ENCODE measurements at places on chromosomes 7 and 10.
A peak's percentile ranks its signal among the peaks of the same experiment; 100 is the strongest.

- peak; percentile 29 for DNase-seq
Measured at GRCh38 chr10:21494191-21495001, 31.1 kb downstream of the SKIDA1 start.

DNA sequence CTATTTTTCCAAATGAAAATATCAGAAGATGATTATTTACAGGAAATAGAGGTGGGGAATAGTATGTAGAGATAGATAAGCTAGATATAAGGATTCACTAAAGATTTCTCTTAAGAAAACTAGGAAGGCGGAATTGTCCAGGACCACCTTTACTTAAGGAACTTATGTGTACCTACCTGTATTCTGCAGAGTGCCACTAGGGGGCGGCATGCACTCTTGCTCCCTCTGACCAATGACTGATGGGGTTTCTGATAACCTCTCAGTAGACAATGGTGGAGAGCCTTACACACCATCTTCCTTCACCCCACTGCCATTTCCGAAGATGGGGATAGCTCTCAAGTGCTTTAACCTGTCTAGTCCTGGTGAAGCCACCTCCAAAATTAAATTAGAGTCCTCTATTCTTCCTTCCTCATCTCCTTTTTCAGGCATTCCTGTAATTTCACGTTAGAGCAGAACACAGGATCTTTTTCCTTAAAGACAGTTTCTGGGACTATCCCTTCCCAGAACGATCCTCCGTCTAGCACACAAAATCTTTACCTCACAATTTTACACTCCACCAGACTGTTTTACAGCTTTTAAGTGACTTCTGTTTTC is 453.1 kb downstream of the SORCS1 start:
- DNase-seq, result peak; percentile 9

GRCh38 chr10:57664815-57665214 is 602.9 kb downstream of the IPMK start:
- no peak for DNase-seq

GRCh38 chr10:128151031-128151430 is 24.8 kb upstream of the MKI67 start:
- no peak for DNase-seq

DNA sequence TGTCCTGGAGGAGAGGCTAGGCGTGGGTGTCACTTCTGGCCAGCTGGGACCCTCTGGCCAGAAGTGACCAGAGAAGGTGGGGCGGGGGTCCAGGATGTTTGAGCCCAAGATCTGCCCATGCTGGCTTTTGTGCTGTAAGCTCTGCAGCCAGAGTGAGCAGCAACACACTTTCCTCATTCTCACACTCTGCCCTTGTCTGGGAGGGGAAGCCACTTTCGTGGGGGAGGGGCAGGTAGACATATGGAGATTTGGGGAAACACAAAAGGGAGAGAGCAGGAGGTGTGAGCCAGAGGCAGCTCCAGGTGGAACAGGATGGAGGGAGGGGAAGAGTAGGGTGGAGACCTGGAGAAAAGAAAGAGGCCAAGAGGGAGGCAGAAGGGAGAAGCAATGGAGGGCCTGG is 31.5 kb upstream of the ADCYAP1R1 start:
- DNase-seq, result no peak

- no peak for DNase-seq
Measured at GRCh38 chr7:3204526-3204925, 96.5 kb upstream of the SDK1 start.

- DNase-seq, result no peak
Measured at GRCh38 chr7:47211519-47211973, 370.4 kb downstream of the TNS3 start.

DNA sequence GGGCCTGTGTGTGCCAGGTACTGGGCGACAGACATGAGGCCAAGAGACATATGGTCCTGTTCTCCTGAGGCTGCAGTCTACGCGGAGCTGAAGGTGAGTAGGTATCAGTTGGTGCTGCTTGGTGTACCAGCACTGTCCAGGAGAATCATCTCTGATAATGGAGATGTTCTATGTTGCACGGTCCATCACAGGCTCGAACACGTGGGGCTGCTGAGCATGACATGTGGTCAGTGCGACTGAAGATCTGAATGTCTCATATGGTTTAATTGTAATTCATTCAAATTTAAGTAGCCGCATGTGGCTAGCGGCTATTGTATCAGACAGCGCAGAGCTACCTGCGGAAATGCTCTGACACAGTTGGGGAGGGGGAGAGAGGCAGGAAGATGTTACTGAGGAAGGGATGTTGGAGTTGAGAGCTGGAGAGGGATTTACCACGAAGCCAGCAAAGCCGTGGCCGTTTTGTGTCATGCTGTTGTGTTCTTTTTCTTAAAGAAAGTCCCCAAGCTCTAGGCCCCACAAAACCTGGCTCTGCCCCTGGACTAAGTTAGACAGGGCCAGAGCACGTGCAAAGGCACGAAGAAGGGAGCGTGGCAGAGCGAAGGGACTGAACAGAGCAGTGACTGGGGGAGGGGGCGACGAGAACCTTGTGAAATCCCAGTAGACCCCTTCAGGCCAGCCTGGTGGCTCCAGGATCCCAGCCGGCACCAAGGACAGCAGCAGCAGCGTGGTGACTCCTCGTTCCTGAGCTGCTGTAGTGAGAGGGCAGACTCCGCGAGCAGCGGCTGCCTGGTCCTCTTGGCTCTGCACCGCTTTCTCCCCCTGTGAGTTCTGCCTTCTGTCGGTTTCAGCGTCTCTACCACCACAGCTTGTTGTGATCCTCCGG is 20.0 kb downstream of the SMKR1 start:
- DNase-seq, result no peak

- DNase-seq, result no peak
Measured at GRCh38 chr7:159017741-159018140, 126.9 kb downstream of the VIPR2 start.

DNA sequence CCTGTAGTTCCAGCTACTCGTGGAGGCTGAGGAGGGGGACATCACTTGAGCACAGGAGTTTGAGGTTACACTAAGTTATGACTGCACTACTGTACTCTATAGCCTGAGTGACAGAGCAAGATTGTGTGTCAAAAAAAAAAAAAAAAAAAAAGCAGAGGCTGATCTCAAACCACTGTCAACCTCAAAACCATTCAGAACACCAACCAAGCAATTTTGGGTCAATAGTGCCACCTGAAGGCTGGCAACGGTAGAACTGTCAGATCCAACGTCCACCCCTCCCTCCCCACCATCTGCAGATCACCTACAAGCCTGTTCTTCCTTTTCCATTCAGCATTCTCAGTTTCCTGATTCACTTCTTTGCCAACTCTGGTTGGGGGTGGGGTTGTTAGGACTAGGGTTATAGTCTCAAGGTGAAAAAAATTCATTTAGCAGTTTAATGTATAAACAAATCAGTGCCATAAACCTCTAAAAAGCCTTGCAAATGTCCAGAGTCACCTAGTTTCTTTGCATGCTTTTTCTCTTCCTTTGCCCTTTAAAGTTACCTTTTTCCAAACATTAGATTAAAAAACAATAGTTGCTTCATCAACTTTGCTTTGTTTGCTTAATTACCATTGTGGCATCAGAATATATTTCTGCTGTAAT is 2.6 kb downstream of the MRPS33 start:
- DNase-seq, result peak; percentile 77

- DNase-seq, result no peak
Measured at GRCh38 chr7:74467876-74468275, 14.2 kb downstream of the GTF2IRD1 start.

GRCh38 chr7:99768471-99768870 is 15.5 kb downstream of the CYP3A4 start:
- DNase-seq, result no peak

DNA sequence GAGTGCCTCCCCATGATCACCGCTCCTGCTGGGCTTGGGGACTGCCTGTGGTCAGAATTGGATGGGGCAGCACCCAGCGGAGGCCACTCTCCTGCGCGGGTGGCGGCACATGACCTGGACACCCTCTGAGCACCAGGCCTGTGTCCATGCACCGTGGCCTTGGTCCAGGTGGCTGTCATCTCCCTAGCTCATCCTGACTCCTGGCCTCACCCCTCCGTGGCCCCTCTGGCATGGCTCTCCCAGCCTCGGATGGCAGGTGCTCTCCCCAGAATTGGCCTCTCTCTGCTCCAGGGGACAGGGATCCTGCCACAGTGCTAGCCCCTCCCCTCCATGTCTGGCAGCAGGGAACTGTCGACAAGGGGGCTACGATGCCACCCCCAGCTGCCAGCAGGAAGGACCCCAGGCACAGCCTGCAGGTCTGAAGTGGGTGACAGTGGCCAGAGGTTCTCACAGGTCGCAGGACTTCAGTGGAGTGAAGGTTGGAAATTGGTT is 37.2 kb upstream of the BTBD16 start:
- DNase-seq, result no peak

DNA sequence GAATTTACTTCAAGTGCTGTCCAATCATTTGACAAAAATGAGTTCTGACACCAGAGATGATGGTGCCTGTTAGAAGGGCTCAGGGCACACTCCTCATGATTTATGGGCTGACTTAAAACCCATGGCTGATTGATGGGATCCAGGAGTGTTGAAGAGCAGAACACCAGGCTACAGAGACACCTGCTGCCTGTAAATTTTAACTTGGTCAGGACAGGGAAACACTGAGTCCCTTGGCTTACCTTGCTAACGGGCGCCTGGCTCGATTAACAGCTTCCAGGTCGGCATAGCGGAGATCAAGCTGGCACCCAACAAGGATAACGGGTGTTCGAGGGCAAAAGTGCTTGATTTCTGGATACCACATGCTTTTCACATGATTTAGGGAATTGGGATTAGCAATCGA is 51.4 kb downstream of the RHOBTB1 start:
- no peak for DNase-seq

GRCh38 chr7:100079024-100079560 is 2.4 kb downstream of the ZNF3 start:
- DNase-seq, result no peak

Data from CD4-positive, alpha-beta T cell treated with Interleukin-6 for 4 hours (primary cell).